ENCODE measurements at places on chromosomes 6 and 20.

DNA sequence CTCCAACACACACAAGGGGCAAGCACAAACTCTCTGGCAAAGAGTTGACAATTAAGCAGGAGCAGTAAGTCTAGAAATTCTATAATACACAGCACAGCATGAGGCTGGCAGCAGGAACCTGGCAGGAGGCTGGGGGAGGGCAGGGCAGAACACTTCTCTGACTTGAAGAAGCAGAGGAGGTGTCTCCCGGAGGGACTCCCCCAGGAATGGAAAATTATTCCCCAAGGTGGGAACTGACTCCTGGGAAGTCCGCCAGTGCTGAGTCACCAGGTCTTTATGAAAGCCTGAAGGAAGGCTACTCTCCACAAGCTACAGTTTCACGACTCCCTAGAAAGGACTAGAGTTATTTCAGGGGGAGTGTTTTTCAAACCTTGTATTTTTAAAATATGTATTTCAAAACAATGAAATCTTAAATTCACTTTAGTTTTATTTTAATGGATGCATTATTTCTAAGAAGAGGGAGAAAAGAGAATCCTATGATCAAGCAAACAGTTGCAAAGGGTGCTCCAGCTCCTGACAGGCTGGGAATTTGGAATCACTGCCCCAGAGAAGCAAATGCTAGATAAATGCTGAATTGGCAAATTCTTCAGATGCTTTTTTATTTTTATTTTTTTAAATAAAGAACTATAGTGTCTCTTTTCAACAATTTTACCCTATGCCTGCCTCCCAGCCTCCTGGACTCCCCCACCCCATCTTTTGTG is 192.8 kb downstream of the LY86 start:
- DNase-seq = peak; percentile 88

DNA sequence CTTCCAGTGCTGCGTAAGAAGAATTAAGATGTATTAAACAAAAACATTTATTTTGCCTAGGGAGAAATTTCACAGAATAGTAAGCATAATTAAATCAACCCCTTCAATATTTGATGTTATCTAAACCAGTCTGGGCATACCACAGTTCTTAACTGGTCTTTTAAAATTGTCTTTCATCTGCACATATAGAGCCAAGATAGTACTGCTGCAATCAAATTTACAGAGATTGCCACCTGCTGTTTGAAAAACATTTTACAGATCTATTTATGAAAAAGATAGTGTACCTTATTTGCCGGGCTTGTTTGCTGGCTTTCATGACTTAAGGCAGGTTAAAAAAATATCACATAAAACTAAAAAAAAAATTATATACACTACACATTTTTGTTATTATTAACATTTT is 323.2 kb downstream of the ADGRB3 start:
- peak; percentile 15 for DNase-seq

- no peak for DNase-seq
Observed at GRCh38 chr6:38305995-38306681, 333.6 kb downstream of the BTBD9 start.

GRCh38 chr6:98821756-98822405 is 12.5 kb upstream of the POU3F2 start:
- DNase-seq = no peak

GRCh38 chr6:170181338-170181690 is 109.6 kb downstream of the DLL1 start:
- no peak for DNase-seq

Measured in kidney tubule cell (primary cell).